Renal cortex interstitium (tissue), 15 donors: ENCODE measurements at places on chromosomes 5 and 9.

- no peak for DNase-seq
These were observed 475 bp downstream of the WDR5 start for GRCh38 chr9:134136118-134136995.

DNA sequence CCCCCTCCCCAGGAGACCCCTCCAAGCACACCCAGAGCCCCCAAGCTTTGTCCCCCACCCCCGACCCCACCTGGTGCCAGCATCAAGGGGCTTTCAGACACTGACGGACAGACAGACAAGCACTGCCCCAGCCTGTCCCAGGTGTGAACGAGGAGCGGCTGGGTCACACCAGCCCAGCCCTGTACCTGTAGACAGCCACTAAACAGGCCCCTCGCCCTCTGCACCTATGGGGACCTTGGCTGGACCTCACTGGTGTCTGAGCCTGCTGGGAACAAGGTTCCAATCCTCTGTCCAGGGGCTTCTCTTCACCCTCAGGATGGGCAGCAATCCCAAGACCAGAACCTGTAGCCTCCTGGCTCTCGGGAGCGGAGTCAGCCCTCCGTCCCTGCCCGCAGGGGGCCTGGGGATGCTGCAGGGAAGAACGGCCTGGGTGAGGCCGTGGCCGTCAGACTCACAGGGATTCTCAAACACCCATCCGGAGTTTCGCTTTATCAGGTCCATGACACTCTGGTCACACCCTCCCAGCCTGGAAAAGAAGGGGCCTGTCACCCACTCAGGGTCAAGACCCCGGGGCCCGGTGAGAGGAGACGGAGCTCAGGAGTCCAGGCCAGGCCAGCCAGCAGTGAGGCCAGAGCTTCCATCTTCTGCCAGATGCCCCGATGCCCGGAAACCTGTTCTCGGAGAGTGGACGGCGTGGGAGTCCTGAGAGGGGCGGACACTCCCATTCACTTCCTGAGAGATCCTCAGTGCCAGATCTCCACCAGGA, 2.8 kb downstream of the LCN6 start:
- no peak for DNase-seq

DNA sequence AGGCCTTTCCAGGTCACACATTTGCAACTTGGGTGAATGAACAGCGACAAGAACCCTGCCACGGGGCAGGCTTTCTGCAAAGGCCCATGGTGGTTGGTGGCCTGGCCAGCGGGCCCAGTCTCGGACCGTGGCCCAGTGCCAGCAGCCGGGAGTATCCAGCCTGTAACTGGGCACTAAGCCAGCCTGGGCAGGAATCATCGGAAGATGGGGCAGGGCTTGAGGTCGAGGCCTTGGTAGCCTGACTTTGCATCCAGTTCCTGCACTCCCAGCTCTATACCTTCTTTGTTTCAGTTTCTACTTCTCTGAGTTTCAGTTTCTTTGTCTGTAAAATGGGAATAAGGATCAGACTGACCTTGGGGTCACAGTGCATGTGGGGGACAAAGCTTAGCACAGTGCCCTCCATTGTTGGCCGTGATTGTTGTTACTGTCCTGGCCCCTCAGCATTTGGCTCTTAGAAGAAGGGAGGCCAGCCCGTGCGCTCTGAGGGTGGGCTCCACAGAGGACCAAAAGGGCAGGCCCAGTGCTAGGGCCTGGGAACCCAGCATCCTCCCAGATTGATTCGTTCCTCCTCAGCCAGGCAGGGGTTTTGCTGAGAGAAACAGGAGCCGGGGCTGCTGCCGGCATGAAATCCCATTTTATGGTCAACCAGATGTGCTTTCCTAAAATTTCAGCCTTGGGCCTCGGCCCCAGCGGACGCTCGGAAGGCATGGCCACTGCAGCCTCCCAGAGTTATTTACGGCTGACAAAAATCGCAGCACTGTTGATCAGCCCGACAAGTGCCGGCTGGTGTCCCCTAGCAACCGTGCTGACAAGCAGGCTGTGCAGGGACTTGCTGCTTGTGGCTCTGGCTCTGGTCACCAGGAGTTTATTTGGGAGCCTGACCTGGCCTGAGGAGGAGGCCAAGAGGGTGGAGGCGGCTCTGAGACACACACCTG, 43.6 kb downstream of the JADE2 start:
- no peak for DNase-seq

- DNase-seq: no peak
These were observed 12.4 kb downstream of the GZMK start for GRCh38 chr5:55036477-55036876.

- DNase-seq: no peak
These were observed 98.5 kb downstream of the NR3C1 start for GRCh38 chr5:143304836-143305475.

DNA sequence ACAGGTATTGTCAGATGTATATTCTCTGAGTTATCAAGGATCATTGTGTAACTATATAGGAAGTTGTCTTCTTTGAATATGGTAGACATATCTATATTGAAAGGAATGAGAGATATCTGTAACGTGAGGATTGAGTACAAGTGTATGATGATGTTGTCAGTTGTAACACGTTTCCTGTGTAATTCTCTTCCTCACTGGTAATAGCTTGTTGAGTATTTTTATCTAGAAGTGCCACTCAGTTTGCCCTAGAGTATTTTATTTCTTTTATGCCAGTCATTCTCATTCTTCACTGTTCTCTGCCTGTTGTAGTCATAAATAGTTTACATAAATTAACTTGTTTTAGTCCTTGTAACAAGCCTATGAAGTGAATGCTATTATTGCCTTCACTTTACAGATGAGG, 172.1 kb downstream of the BAAT start:
- no peak for DNase-seq

- no peak for DNase-seq
These were observed 1118.8 kb downstream of the DTWD2 start for GRCh38 chr5:117869596-117869995.

GRCh38 chr5:132674671-132675506, 1.1 kb downstream of the IL4 start:
- DNase-seq: no peak

DNA sequence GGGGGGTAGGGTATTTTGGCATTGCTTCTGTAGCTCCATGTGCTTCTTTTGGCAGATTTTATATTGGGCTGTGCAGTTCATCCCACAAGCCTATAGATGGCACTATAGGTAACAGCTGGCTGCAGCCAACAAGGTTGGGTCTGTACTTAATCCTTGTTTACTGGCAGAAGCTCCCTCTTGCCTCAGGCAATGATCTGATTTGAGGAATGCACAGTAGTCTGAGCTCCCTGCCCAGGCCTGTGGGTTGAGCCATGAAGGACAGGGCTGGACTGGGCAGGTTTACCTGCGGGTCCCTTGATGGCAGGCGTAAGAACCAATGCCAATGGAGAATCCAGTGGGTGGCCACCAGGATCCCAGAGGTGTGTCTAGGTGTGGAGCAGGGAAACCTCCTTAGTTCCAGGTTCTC, 11.7 kb upstream of the OR1J2 start:
- DNase-seq: peak; percentile 2

DNA sequence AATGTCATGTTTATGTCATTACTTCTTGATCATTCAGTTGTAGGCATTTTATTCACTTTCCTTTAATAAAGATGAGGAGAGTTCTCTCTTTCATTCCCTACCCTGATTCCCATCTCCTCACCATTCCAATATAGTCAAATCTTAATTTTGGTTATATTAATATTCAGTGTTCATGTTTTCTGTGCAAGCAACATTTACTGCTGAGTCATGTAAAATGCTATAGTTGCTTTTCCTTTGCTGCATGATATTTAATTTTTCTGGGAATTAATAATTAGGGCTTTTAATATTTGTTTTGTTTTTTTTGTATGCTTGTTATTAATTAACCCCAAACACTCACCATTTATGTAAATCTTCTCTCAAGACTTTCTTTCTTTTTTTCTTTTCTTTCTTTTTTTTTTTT, 18.5 kb downstream of the POU4F3 start:
- DNase-seq: no peak

- DNase-seq: no peak
These were observed 14.1 kb downstream of the ADRB2 start for GRCh38 chr5:148840531-148840930.

GRCh38 chr5:78591138-78591612, 57.4 kb downstream of the LHFPL2 start:
- no peak for DNase-seq
